Activated effector memory CD4-positive, alpha-beta T cell treated with anti-CD3 and anti-CD28 coated beads, Interleukin-2, amount 50 U/mL, for 16 hours (primary cell): ENCODE measurements at places on chromosomes 5 and 9.

DNA sequence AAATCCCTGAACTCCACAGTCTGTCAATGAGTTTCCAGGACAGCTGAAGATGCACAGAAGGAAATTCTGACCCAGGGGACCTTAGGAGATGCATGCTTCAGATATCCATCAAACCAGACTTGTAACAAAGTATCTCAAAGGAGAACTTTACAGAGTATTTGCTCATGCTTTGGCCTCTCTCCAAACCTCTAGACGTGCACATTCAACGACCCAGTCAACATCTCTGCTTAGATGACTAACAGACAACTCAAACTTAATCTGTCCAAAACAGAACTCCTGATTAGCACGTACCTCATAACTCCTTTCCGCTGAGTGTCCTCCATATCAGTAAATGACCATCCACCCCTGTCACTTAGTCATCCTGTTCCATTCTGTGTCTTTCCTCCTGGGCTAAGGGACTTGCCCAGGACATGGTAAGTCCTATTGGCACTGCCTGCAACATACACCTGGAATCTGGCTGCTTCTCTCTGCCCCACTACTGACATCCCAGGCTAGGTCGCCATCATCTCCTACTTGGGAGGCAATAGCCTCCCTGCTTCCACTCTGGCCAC, 107.4 kb downstream of the LMNB1 start:
- DNase-seq = no peak

- DNase-seq = no peak
Observed at GRCh38 chr9:114688379-114688778, 6.4 kb upstream of the TEX48 start.

DNA sequence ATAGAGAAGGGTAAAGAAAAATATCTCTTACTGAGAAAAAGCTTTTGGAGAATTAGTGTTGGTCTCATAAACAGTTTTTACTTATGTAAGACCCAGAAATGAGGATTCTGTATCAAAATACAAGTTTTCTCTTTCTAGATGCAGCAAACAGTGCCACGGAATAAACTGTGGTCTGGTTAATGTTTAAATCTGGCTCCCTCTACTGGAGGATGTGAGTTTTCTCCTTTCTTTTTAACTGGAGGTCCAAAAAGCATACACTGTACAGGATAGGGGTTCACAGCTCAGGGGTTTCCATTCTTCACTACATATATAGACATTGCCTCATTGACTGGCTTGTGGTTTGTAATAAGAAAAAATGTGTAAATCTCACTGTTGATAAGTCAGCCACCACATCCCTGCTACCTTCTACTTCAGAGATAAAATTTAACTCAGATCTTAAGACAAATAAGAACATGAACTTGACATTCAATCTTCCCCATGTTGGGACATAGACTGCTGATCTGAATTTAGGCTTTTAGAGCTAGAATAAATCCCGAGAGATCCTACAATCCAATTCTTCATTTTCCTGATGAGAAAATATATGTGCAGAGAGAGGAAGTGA, 98.9 kb downstream of the CFAP95 start:
- no peak for DNase-seq

GRCh38 chr5:155953335-155953734, 373.6 kb upstream of the SGCD start:
- DNase-seq = no peak

GRCh38 chr9:33211695-33212393, 28.1 kb upstream of the SPINK4 start:
- no peak for DNase-seq

- no peak for DNase-seq
Observed at GRCh38 chr9:120886490-120886967, 9.5 kb upstream of the PHF19 start.

DNA sequence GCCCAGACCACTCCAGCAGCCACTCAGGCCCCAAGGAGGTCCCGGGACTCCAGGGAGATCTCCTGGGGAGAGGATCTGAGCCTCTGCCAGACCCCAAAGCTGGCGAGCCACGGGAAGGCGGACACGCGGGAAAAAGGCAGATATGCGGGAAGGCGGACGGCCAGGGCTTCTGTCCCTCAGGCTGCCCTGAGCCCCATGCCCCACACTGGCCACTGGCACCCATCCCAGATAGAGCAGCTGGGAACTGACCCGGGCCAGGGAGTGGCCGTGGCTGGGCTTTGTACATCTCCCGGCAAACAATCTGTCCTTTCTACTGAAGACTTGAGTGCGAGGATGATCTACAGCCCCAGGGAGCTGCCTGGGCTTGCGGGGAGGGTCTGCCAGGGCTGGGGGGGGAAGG, 21.1 kb upstream of the NOTCH1 start:
- no peak for DNase-seq
